ENCODE measurements at places on chromosomes 16 and 17.

GRCh38 chr16:17949982-17950250 lies 386.6 kb downstream of the NPIPA8 start:
- no peak for DNase-seq

DNA sequence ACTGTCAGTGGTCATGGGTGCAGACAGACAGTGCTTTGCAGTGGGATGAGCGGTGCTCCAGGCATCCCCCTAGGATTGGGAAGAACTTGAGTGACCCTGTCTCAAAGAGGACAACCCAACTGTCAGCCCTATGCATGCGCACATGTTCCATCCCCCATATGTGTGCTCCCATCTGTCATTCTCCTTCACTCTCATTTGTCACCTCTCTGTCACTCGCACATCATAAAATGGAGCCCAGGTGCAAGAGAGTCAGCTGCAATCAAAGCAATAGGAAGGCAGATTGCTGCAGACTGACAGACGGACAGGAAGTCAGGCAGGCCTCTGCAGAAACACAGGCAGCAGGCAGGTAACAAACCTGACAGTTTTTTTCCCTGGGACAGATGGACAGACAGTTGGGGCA lies 101.8 kb upstream of the CCL1 start:
- no peak for DNase-seq

DNA sequence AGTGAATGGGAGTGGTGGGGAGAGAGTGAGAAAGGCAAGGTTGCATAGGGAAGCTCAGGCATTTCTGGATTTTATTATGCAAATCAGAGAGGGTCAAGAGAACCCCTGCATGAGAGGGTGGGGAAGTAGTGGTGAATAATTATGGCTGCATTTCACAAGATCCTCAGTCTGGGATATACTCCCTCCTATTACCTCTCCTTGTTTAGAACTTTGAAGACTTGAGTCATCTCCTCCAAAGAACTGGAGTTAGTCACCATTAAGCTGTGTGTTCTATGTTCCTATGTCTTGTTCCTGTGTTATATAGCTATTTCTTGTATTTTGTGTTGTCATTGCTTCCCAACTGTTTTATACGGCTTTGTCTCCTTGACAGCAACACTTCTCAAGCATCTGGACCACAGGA lies 18.4 kb downstream of the SOX9 start:
- no peak for DNase-seq

- DNase-seq, result no peak
Measured at GRCh38 chr17:57259817-57260216, 3.5 kb downstream of the MSI2 start.

DNA sequence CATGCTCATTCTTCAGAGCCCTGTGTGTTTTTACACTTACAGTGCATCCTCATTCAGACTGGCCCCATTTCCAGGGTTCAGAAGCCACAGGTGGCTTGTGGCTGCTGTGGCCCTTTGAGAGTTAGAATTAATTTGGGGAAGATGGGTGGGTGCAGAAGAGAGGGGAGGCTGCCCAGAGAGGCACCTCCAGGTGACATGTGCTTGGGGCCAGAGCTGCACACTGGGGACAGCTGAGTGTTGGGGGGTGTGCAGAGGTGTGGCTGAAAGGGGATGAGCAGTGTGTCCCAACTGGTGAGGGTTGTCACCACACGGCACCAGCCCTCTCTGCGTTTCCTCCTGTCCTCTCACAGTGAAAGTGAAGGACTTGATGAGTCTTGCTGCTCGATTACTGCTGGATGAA lies 6.9 kb upstream of the EIF1 start:
- no peak for DNase-seq

DNA sequence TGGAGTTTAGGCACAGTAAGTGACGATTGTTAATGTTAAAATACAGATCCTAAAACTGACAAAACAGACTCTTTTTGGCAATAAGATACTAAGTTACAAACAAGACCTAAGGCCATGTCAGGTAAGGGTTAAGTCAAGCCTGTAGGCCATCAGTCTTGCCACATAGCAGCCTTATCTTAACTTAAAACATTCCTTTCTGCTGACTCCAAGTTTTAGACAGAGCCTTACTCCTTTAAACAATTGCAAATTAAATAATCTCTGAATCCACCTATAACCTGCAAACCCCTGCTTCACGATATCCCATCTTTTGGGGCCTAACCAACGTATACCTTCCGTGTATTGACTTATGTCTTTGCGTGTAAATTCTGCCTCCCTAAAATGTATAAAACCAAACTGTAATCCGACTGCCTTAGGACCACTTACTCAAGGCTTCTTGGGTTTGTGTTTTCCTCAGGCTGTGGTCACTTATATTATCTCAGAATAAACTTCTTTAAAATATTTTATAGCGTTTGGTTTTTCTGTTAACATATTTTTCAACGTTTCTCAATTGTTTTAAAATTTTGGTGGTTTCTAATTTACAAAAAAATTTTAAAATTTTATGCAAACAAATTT lies 64.4 kb downstream of the EFCAB5 start:
- no peak for DNase-seq

DNA sequence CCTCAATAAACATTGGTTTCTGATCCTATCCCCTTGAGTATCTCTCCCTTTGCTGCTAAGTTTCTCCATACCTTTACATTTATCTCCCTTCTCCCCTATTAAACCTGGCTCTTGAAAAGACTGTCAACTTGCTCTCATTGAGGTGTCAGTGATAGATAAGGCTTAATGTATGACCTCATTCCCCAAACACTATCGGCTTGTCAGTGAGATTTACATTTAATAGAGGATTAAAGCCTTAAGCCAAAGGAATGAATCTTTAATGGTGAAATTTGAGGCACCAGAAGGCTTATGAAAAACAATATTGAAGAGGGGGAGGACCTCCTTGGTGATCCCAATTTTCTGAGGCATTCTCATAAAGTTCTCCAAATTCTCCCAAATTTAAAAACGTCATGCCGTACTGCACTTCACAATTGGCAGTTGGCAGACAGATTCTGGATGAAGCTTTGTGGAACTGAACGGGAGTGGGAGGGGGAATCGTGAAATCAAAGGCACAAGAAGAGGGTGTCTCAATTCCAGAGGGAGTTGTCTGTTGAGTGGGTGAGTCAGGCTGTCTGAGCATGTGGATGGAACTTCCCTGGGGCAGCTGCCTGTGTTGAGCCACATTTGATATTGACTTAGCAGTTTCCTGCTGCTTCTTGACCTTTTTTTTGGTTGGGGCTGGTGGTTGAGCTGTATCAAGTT lies 478.8 kb downstream of the NPIPA7 start:
- DNase-seq, result no peak

Measured in activated T-helper 1 cell treated with anti-CD3 and anti-CD28 coated beads, Interleukin-2, amount 50 U/mL, for 16 hours (primary cell).